RWPE1 (cell line): ENCODE measurements at places on chromosomes 16 and 17.

DNA sequence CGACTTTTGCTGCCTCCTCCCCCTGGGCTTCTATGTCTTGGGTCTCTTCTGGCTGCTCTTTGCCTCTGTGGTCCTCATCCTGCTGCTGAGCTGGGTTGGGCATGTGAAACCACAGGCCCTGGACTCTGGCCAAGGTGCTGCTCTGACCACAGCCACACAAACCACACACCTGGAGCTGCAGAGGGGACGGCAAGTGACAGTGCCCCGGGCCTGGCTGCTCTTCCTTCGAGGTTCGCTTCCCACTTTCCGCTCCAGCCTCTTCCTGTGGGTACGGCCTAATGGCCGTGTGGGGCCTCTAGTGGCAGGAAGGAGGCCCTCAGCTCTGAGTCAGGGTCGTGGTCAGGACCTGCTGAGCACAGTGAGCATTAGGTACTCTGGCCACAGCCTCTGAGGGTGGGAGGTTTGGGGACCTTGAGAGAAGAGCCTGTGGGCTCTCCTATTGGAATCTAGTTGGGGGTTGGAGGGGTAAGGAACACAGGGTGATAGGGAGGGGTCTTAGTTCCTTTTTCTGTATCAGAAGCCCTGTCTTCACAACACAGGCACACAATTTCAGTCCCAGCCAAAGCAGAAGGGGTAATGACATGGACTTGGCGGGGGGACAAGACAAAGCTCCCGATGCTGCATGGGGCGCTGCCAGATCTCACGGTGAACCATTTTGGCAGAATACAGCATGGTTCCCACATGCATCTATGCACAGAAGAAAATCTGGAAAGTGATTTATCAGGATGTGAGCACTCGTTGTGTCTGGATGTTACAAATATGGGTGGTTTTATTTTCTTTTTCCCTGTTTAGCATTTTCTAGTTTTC lies 2.3 kb downstream of the GP1BA start:
- no peak for DNase-seq

- no peak for DNase-seq
Observed at GRCh38 chr17:81082177-81083073, 47.5 kb downstream of the BAIAP2 start.

GRCh38 chr17:55641676-55642081 lies 81.0 kb downstream of the TMEM100 start:
- no peak for DNase-seq

- DNase-seq: no peak
Observed at GRCh38 chr17:47288531-47289116, 35.0 kb downstream of the ITGB3 start.

- no peak for DNase-seq
Observed at GRCh38 chr17:74217037-74217730, 3.8 kb downstream of the TTYH2 start.

GRCh38 chr17:44314869-44315661 lies 6.7 kb downstream of the RUNDC3A start:
- DNase-seq: peak; percentile 56

DNA sequence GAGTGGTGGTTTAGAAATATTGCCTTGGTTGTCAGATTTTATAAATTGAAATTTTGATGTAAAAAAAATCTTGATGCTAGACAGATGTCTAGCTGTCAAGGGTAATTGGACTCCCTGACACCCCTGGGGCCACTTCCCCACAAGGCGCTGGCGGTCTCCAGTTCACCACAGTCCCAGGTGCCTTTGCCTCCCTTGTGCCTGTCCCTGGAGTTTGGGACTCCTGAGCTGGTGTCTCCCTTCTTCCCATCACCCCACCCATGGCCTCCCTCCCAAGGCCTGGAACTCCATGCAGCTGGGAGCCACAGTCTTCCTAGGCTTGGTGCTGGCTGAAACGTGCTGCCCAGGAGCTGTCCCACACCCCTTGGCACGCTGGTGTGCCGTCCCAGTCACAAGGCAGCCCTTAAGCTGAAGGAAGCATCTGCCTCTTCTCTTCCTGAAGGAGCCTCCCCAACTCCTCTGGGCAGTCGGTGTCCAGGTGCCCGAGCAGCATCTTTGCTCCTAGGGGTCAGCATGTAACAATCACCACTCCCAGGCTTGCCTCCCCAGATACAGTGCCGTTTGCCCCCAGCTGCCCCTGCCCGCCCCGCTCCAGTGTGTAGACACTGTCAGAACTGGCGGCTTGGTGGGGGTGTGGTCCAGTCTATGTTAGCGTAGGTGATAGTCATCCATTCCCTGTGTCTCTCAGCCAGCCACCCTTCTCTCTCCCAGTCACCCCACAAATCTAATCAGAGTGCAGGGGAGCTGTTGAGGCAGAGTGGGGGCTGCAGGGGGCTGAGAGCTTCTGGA lies 26.2 kb downstream of the POLR3E start:
- DNase-seq: no peak

DNA sequence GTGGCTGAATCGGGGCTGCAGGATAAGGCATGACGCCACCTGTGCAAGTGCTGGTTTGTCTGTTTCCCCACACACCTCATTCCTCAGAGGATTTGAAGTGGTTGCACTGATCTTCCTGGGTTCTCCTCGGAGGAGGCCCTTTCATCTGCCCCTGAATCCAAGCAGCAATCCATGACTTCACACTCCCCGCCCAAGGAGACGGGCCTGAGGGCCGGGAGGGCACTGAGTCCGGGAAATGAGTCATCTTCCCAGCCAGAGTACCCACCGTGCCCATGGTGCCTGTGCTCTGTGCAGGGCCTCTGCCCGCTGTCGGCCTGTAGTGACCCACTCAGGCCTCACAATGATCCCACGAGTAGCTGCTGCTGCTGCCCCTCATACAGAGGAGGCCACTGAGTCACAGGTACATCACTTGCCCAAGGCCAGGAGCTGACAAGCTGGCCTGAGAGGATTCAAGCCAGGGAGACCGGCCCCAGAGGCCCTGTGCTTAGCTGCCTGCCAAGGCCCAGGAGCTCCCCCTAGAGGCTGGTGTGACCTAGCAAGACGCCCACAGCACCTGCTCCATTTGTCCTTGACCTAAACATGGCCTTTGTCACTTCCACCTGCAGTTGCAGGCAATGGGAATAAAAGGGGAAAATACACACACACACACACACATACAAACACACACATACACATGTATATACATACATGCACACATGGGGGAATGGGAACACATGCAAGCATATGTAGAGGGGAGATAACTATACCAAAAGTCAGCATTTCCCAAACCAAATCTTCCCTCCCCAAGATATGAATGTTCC lies 240.0 kb downstream of the C16orf95 start:
- peak; percentile 30 for DNase-seq

- DNase-seq: no peak
Observed at GRCh38 chr17:2797637-2798036, 1.4 kb downstream of the RAP1GAP2 start.

DNA sequence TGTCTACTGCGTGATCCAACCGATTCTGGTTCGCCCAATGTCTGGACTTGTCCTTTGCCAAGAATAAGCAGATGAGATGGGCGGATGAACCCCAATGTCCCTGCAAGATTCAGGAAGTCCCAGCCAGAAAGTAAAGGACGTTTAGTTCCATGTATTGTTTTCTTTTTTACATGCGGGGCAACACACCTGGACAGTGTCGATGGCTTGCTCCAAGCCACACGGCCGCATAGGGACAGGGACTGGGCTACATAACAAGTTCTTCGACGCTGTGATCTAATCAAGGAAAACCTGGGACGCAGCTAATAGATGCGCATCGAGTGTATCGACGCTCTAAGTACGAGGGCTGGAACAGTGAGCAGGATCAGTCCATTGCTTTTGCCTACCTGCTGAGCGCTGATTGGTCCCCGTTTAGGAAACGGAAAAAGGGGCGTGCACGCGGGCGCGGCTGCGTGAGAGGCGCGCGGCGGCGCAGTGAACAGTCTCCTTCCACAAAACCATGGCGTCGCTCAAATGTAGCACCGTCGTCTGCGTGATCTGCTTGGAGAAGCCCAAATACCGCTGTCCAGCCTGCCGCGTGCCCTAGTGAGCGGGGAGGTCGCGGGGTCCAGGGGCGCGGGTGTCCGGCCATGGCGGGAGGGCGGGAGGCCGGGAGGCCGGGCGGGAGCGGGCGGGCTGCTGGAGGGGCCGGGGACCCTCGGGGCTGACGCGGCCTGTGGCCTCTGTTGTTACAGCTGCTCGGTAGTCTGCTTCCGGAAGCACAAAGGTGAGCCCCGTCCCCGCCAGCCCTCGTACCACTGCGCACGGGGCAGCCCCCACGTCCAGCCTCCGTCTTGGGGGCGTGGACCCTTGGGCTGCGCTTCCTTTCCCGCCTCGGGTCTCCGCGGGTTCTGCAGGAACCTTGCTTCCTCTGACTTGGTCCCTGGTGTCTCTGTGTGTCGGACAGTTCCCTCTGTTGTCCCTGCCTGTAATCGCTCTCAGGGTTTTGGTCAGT lies at the start of gene ZNHIT3:
TSS of gene ZNHIT3 (plus strand) at position 478 of the 991 bp plus-strand sequence. CDS start at position 497, 19 bp downstream.
- peak; percentile 97 for DNase-seq

GRCh38 chr16:54177052-54177861 lies 109.3 kb downstream of the IRX3 start:
- DNase-seq: no peak

DNA sequence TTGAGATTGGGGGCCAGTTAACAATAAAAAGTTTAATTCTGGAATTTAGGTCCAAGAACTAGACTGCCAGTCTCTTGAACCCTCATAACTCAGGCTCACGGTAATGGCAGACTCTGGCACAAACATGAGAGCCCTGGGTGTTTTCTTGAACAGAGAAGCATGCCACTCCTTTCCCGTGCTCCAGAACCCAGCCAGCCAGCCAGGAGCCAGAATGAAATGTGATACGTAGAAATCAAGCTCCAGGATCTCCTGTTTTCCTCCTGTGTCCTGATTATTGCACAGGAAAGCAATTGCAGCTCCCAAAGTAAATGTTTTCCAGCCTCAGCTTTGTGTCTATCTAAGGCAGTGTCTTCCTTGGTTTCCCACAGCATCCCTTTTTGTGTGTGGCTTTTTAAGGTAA lies 46.2 kb upstream of the NOL11 start:
- no peak for DNase-seq

GRCh38 chr16:56203052-56203451 lies 11.8 kb downstream of the GNAO1 start:
- no peak for DNase-seq

GRCh38 chr17:71440513-71440912 lies 680.3 kb upstream of the SOX9 start:
- no peak for DNase-seq

DNA sequence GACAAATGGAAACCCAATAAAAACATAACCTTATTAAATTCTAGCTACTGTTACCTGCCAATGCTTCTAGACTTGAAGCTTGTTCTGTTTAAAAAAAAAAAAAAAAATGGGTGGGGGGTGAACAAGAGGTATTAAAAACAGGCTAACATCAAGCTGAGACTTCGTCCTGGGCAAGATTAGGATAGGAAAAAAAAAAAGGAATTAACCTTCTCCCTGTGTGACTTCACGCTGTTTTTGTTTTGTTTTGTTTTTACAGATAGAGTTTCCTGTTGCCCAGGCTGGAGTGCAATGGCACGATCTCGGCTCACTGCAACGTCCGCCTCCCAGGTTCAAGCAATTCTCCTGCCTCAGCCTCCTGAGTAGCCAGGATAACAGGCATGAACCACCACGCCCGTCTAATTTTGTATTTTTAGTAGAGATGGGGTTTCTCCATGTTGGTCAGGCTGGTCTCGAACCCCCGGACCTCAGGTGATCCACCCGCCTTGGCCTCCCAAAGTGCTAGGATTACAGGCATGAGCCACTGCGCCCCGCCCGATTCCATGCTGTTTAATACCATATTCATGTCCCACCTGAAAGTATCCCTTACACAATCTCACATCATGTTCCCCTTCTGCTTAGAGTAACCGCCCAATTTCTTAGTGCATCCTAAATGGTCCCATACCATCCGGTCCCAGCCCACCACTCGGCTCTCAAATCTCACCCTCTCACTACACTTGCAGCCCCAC lies 2.2 kb downstream of the USP31 start:
- no peak for DNase-seq

DNA sequence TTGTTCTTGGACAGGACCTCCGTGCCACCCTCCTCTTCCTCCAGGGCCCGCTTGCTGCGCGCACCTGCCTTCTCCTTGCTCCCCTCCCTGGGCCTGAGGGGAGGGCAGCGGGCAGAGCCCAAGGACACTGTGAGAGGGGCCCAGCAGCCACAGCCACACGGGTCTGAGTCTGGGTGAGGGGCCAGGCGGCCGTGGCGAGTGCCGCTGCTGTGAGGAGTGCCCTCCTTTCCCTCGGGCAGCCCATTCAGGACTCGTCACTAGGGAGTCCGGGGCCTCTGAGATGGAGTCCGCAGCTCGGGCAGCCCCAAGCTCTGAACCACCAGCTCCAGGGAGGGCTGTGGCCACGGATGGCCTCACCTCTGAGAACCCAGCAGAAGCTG lies 5.6 kb downstream of the DUS1L start:
- DNase-seq: no peak

- peak; percentile 79 for DNase-seq
Observed at GRCh38 chr16:68790130-68790761, 53.1 kb upstream of the TANGO6 start.

GRCh38 chr17:34981538-34982241 lies 1.4 kb downstream of the LIG3 start:
- DNase-seq: no peak

- DNase-seq: peak; percentile 68
Observed at GRCh38 chr16:57802341-57803133, at the start of gene KIFC3. TSS of gene KIFC3 (minus strand) at chr16:57802491. CDS start at chr16:57798243, 4,248 bp downstream.

- DNase-seq: peak; percentile 33
Observed at GRCh38 chr16:29825145-29826044, 5.1 kb downstream of the MVP start.

- DNase-seq: no peak
Observed at GRCh38 chr16:77989846-77990245, 32.5 kb upstream of the CLEC3A start.

DNA sequence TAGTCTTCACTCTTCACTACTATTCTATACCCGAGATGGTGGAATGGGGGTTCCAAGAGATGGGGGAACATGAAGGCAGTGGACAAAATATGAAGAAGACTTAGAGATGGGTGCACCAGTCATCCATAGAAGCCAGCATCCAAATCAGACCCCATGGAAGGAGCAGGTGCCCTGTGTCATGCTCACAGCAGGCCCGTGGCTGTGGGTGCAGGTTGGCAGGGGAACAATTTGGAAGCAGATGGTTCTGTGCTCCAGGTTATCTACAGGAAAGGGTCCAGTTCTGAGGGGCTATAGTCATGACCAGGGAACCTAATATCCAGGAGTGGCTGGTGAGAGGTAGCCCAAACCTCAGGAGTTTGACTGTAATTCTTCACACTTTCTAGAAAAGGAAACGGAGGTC lies 9.6 kb upstream of the LPCAT2 start:
- DNase-seq: no peak

GRCh38 chr16:285146-286055 lies 2.4 kb downstream of the PDIA2 start:
- DNase-seq: no peak

- no peak for DNase-seq
Observed at GRCh38 chr16:69166221-69166833, 20.6 kb upstream of the SNTB2 start.
